ENCODE measurements at places on chromosomes 12 and 14. TPM values are rescaled to one million over a fixed set of nuclear protein-coding genes. Genes with fewer than 3 reads are reported as not detected.
A peak's percentile ranks its signal among the peaks of the same experiment; 100 is the strongest.

DNA sequence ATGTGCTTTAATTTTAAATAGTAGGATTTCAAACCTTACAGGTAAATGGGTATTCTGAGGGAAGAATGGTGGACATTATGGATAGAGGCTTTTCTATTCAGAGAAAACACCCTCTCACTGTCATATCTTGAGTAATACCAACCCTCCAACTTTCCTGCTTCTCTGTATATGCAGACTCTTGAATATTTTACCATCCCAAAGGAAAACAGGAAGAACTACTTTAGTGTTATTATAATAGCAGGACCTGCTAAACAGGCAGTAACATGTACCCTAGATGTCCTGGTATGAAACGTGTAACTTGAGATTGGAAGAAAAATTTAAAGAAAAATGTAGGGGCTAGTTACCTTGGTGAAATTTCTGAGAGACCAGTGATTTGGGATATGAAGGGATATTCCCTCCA, 82.9 kb upstream of the TRHDE start:
- no peak for DNase-seq

DNA sequence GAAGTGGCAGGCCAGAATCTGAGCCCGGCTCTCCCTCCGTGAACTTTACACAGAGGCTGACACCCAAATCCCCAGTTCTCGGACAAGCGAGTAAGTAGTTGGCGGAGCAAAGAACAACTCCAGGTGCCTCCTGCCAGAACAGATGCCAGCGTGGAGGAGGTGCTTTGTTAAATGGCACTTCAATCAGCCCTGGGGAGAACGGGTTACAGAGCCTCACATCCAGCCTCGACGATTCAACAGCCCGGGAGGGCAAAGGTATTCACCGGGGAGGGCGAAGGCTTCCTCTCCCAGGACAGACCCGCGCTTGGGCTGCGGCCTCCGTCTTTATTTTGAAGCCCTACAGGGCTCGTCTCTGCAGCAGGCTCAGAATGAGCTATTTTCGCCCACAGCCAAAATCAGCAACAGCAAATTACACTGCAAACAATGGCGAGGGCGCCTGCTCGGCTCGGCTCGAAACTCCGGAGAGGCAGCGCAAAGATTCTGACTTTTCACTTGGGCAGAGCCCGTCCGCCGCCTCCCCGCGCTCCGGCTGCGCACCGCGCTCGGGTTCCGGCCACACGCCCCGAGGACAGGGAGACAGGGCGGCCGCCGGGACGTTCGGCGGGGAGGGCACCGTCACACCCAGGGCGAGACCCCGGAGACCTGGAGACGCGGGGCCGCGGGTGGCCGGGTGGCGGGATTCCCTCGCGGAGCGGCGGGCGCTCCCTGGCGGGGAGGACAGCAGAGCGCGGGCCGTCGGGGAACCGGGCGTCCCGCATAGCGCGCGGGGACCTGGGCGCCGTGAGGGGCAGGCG, 811 bp downstream of the TMCC3 start:
- DNase-seq = no peak

GRCh38 chr14:90193925-90194324, 62.4 kb upstream of the PSMC1 start:
- DNase-seq = peak; percentile 34

DNA sequence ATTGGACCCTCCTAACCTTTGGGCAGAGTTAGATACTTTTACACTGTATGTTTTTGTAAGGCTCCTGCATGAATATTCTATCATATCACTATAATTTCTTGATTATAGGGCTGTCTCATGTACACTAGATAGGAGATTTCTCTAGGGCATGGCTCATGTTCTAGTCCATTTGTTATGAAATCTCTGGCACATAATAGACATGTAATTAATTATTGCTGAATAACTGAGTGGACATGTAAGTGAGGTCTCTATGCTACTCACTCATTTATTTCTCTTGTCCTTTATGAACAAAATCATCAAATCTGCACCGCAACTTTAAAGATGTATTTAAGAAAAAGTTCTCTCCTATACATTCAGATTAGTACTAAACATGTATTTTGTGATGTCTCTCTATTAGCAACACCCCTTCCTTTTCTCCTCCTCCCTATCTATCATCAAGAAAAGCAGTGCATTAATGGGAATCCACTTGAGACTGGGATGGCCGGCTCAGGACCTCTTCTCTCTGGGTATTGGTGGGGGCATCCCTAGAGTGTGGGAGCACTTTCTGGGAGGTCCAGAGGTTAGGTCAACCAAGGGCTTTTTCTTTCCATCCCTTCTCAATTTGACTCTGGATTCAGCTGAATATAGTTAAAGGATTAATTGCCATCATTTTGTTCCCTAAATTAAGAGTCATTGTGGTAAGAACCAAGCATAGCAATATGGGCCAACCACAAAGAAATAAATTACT, 168.0 kb upstream of the HMGA2 start:
- no peak for DNase-seq

GRCh38 chr12:63403256-63403655, 252.3 kb upstream of the AVPR1A start:
- no peak for DNase-seq

ENDOU gene
- total RNA-seq = not detected

GRCh38 chr12:6281081-6281809, 29.2 kb upstream of the PLEKHG6 start:
- DNase-seq = no peak

GRCh38 chr12:74586251-74586650, 48.6 kb downstream of the ATXN7L3B start:
- DNase-seq = no peak

ARPC3 gene
- total RNA-seq = 213 TPM

All from K562 (cell line).